ENCODE measurements at places on chromosomes 3 and 15. TPM values are rescaled to one million over a fixed set of nuclear protein-coding genes. Genes with fewer than 3 reads are reported as not detected.

UCN2 gene
- not detected for total RNA-seq

TRH gene
- 0.18 TPM for total RNA-seq

PLSCR5 gene
- total RNA-seq, result not detected

SLC25A20 gene
- 28.2 TPM for total RNA-seq

SLC9C1 gene
- total RNA-seq, result not detected

DZIP1L gene
- 13.8 TPM for total RNA-seq

COL8A1 gene
- 114 TPM for total RNA-seq

IMPG2 gene
- 0.18 TPM for total RNA-seq

GP5 gene
- under 0.01 TPM for total RNA-seq
